ENCODE measurements at places on chromosomes 16 and 17.

- DNase-seq: no peak
Observed at GRCh38 chr17:74307984-74308773, 17.8 kb upstream of the KIF19 start.

DNA sequence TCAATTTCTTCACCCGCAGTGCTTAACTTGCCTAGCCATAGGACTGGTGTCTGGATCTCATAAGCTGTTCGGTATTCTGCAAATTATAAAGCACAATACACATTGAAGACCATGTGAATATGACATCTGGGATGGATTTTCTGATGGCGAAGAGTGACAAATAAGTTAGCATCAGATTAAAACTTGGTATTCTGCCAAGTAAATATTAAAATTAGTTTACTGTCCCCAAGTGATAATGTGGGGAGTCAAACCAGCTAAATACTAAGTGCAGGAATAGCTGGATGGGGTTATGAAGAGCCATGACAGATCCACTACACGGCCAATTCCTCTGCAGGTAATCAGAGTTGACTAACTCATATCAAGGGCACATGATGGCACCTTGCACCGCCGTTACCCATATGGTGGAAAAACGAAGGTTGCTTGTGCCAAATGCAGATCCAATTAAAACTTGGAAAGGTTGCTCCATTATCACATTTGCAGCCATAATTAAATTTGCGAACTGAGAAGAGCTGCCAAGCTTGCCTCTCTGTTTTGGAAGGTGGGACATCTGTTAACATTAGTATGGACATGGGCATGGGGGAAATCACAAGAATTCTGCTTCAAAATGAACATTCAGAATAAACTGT lies 114.9 kb upstream of the TOM1L1 start:
- DNase-seq: no peak

DNA sequence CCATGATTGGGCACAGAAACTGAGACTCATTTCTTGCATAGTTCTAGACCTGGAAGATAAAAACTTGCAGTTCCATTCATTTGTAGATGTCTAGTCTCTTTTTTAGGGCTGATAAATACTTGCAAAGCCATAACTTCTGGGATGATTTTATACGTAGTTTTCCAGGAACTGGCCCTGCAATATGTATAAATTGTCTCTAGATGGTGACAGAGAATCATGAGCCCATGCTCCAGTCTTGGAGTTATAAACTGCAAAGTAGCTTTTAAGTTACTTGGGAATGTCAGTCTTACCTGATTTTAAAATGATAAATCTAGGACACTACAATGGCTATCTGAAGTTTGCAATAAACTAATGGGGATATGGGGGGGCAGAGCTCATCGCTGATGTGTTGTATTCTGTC lies 3.0 kb upstream of the ADAMTS18 start:
- no peak for DNase-seq

DNA sequence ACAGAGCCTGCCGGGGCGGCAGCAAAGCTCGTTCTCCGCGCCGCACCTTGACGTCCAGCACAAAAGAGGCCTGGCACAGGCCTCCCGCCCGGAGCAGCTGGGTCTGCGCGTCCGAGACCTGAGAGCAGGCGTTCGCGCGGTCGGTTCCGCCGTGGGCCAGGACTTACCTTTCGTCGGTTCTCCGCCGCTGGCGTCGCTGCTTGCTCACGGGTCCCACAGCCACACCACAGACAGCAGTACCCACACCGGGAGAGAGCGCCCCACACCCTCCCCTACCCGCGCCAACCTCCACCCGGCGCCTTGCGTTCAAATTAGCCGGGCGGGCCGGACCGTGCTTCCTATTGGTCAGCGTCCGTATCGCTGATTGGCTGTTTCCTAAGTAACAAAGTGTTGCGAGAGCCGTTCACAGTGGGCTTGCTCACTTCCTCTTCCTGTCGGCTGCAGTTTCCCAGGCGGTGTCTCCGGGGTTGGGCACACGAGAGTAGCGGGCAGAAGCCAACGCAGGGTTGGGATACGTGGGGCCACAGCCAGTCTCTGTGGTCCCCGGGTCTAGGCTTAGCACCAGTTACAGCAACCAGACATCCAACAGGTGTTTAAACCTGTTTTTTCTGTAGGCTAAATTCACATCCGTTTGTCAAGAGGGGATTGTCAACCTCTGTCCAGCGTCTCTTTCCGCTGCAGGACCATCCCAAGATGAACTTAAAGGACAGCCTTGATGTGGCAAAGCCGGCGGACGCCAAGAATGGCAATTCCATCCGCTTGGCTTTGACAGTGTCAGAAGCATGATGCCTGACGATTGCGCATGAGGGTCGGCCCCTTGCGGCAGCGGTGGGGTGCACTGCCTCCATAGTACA lies at the start of gene KIF18B:
Gene KIF18B (minus strand): TSS at position 313 of the 854 bp plus-strand sequence. CDS start 11,429 bp downstream, outside the sequence.
- DNase-seq: peak; percentile 83

DNA sequence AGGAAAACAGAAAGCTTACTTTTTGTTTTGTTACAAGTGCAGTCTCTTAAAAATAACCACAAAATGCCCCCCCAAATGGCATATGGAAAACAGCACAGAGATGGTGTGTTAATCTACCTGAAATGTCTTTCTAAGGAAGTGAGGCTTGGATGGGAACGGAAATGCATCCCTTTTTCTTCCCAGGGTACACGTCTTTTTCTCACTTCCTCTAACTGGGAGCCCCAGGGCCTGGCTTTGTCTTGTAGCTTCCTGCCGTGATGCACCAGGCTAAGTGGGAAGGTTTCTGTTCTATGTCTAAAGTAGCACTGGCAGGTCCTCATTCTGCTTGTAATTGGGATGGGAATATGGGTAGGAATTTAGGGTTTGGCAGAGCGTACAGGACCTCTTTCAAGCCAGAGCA lies 52.5 kb upstream of the CACNG3 start:
- no peak for DNase-seq

GRCh38 chr17:28370035-28370743 lies at the start of gene VTN:
VTN (minus strand) TSS chr17:28370307; CDS start chr17:28370203, 104 bp downstream.
- no peak for DNase-seq

- DNase-seq: no peak
Observed at GRCh38 chr16:26212599-26212998, 520.8 kb downstream of the HS3ST4 start.

DNA sequence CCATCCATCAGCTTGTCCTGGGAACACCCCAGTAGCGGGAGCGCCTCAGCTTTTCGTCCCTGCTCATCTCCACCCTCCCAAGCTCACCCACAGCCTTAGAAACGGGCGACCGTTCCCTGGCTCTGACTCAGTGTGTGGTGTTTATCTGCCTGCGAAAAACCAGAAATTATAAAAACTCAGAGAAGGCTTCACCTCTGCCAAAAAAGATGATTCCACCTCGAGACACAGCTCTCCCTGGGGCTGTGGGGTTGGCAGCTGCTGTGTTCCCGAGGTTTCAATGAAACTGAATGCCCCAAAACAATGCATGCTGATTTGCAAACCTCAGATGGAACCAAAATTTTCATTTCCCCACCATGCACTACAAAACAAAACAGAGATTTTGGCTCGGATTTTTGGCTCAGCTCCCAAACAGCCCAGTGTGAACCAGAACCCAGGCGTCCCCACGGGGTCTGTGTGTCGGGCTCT lies 62.4 kb upstream of the MED9 start:
- no peak for DNase-seq

- DNase-seq: no peak
Observed at GRCh38 chr17:79930877-79931816, 91.9 kb upstream of the CBX4 start.

GRCh38 chr16:56777001-56777400 lies 47.1 kb downstream of the NUP93 start:
- DNase-seq: no peak

DNA sequence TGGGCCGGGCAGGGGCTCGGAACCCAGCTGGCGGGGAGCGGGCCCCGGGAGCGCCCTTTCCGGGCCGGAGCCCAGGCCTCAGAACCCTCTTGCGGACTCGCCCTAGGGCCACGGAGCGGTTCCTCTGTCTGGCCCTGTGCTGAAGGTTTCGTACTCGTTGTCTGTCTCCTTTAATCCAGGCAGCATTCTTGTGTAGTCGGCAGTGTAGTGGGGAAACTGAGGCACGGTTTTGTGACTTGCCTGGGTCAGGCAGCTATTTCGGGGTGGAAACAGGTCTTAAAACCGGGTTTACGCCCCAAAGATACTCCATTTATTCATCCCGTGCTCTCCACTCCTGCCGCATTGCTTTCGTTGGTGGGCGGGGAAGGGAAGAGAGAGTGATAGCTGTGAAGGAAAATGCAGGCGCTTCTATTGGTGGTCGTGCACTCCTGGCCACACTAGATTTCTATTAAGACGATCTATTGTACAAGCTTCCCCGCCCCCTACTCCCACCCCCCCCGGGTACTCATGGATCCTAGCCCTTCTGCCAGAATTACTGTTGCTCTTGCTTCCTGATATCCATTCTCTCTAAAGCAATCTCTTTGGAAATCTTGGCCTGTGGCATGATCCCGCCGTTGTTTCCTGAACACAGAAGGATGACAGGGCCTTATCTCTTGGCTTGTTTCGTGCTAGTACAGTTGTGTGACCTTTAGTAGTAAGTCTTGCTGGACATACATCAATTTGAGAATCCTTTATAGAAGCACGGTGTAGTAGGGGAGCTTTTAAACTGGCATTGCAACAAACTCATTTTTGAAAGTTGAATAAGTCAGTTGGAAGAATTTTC lies 751 bp downstream of the DCAF7 start:
- no peak for DNase-seq

GRCh38 chr16:79946252-79946651 lies 345.7 kb upstream of the MAF start:
- DNase-seq: no peak

DNA sequence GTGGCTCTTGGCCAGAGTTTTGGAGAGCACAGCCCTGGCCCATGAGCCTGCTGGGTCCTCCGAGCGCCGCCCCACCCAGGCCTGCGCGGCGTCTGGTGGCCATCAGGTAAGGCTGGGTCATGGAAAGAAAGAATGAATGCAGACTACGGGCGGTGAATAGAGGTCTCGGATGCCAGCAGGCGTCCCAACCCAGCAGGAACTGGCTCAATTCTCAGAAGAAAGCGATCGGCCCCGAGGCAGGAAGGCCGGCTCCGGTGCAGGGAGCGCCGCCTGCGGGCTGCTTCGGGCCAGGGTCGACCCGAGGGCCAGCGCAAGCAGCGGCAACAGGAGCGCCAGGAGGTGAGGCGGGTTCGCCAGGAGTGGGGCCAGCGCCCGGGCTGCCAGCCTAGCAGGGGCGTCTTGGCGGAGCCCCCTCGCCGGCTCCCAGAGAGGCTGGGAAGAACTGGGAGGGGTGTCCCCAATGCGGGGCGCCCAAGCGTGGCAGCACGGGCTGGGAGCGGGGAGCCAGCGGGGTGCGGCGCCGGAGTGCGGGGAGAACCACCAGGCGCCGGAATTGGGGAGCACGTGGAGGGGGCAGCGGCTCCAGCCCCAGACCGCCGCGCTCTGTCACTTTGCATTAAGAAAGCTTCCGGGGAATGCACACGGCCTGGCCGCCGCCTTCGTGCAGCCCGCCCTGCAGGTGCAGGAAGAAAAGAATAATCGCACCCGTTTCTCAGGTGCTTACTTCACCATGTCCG lies 7.1 kb upstream of the TMC5 start:
- no peak for DNase-seq

DNA sequence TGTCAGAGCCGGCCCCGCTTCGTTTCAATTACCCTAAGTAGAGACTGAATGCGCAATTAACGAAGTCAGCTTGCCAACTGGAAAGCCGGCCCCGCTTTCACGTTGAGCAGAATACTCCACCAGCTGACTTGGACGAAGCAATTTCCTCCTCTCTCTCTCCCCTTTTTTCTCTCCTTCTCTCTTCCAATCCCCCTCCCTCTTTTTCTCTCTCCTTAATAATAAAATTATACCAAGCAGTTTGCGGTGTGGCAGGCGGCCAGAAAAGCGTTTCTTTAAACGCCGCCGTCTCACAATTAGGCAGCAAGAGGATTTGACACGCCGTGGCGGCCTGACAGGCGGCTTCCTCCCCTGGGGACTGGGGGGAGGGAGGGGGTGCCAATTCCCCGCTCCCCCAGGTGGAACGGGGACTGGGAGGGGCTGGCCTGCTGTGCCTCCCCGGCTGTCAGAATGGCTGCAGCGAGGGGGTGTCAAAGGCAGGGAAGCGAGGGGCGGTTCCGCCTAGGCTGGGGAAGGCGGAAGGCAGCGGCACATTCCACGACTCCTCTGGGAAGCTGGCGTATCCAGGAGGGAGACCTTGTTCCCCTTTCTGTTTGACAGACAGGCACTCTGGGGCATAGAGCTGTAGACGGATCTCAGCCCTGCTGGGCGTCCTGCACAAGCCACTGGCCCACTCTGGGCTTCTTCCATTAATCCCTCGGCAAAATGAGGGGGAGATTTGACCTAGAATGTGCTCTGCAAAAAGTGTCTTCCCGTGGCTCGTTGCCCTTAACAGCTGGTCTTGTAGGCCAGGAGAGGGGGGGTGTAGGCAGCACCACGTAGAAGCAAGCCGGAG lies 52.7 kb downstream of the SREBF1 start:
- DNase-seq: peak; percentile 78

DNA sequence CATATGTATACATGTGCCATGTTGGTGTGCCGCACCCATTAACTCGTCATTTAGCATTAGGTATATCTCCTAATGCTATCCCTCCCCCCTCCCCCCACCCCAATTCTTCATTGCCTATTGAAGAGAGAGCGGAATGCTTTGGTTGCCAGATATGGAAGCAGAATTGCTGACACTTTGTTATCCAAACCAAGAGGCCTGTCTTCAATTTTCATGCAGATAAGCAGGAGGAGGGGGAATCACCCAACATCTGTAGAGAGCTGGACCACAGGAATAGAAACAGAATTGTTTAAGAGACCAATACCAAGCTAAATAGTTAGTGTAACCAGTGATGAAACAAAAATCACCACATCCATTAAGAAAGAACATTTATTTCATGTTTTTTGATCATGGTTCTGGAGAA lies 7.1 kb downstream of the ASPA start:
- DNase-seq: no peak

DNA sequence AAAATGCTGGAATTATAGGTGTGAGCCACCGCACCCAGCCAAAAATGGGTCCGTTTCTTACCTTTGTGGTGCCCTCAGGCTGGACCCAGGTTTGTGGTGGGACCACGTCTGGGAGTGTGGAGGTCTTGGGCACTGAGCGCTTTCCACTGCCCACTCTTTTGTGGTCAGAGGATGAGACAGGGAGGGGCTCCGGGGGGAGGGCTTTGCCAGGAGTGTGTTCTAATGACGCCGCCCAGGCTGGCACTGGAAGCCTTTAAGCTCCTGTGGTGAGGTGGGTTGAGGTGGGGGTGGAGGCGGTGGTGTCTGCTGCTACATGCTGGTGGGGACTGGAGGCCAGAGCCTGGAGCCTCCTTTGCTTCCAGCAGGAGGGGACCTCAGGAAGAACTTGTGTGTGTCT lies 12.8 kb upstream of the ADCY7 start:
- DNase-seq: no peak

GRCh38 chr17:78301821-78302213 lies 58.1 kb downstream of the SOCS3 start:
- DNase-seq: no peak

All from naive B cell (primary cell).